Renal pelvis (tissue), 12 donors: ENCODE measurements at places on chromosomes 13 and 19.

DNA sequence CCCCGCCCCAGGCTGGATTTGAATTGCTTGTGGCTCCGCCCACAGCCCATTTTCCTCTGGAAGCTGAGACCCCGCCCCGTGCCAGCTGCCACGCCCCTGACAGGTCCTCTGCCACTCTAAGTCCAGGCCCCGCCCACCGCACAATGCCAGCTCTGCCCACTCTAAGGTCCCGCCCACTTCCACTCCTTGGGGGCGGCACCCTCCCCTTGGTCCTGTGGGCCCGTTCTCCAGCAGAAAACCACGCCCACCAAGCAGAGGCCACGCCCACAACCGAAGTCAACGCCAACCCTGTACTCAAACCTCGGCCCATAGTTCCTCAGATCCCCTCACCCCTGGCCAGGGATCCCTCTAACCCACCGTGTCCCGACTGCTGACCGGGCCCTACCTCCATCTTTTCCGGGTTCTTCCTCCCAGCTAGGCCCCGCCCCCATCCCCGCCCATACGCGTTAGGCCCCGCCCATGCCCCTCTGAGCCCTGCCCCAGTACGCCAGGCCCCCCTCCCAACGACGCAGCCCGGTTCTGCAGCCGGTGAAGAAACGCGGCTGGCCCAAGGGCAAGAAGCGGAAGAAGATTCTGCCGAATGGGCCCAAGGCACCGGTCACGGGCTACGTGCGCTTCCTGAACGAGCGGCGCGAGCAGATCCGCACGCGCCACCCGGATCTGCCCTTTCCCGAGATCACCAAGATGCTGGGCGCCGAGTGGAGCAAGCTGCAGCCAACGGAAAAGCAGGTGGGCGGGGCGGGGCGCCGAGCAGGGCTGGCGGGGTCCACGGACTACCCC, 1.3 kb downstream of the HMG20B start:
- peak; percentile 74 for DNase-seq

DNA sequence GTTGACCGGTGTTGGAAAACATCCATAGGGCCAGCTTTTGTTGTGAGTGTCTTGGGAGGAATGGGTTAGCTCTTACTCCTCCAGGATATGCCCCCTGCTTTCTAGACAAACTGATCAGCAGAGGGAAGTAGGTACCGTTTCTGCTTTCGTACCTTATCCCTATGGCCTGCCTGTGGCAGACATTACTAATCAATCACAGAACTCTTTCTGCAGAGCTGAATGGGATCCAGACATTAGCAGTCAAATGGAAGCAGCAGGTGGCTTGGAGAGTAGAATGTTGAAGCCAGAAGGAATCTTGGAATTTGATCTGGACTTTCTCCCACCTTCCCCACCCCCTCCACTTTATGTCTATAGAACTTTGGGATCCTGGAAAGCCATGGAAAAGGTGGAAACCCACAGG, 17.1 kb downstream of the NWD1 start:
- DNase-seq = no peak

DNA sequence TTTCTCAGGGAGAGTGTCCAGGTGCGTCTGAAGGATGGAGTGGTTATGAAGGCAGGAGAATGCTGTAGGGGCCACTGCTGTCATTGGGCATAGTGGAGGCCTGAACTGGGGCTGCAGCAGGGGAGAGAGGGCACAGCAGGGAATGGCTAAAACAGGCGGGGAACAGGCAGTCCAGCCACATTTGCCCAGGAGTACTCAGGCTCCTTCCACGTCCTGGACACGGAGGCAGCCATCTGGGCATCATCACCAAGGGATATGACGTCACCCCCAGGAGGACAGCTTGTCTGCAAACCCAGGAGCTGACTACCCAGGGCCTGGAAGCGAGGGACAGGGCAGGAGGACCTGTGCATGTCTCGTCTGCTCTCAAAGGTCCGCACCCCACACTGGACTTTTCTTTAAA, 22.2 kb downstream of the VSTM2B start:
- DNase-seq = no peak

- no peak for DNase-seq
Observed at GRCh38 chr13:88675347-88675996, 1004.3 kb downstream of the SLITRK5 start.

GRCh38 chr19:50647879-50648615, 1.2 kb upstream of the C19orf81 start:
- no peak for DNase-seq
